A549 treated with CpdA at 1 μM for 4 hours (cell line): ENCODE measurements at places on chromosomes 4 and X. TPM values are rescaled to one million over a fixed set of nuclear protein-coding genes. Genes with fewer than 3 reads are reported as not detected.

The FAM241A gene
- total RNA-seq = 0.74 to 1.1 TPM (median 0.95 TPM) in 5 replicates

The SULT1B1 gene
- 0.01 TPM in 1 of 5 replicates, not detected in the others for total RNA-seq

The SYNPO2 gene
- 1.1 to 1.8 TPM (median 1.5 TPM) in 5 replicates for total RNA-seq

The IQSEC2 gene
- 32.1 to 43.5 TPM (median 38.3 TPM) in 5 replicates for total RNA-seq

The PNMA6F gene
- total RNA-seq = not detected in 5 replicates

The AGA gene
- total RNA-seq = 16.0 to 33.4 TPM (median 20.9 TPM) in 5 replicates

The COL4A6 gene
- total RNA-seq = 14.3 to 17.2 TPM (median 15.7 TPM) in 5 replicates
